Brain (organoid and tissue), 16 donors: ENCODE measurements at places on chromosomes 7 and 10. TPM values are rescaled to one million over a fixed set of nuclear protein-coding genes. Genes with fewer than 3 reads are reported as not detected.

DNA sequence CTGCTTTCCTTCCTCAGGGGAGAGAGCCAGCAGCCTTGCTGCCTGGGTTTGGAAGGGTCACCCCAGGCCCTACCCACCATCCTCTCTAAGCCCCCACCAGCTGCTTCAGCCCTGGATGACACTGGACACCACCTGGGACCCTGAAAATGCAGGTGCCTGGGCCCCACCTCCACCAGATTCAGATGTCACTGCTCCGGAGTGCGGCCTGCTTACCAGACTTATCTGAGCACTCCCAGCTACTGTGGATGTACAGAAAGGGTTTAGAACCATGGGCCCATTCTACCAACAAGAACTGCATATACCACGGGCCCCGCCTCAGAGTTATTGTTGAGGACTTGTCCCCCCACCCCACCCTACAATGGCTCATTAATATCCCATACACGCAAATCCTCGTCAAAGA lies 172.3 kb downstream of the PTPRN2 start:
- DNase-seq = no peak

The HTR7 gene
- polyA plus RNA-seq = not detected

- no peak for DNase-seq
These were observed 144.7 kb downstream of the CYP26A1 start for GRCh38 chr10:93218386-93218785.

DNA sequence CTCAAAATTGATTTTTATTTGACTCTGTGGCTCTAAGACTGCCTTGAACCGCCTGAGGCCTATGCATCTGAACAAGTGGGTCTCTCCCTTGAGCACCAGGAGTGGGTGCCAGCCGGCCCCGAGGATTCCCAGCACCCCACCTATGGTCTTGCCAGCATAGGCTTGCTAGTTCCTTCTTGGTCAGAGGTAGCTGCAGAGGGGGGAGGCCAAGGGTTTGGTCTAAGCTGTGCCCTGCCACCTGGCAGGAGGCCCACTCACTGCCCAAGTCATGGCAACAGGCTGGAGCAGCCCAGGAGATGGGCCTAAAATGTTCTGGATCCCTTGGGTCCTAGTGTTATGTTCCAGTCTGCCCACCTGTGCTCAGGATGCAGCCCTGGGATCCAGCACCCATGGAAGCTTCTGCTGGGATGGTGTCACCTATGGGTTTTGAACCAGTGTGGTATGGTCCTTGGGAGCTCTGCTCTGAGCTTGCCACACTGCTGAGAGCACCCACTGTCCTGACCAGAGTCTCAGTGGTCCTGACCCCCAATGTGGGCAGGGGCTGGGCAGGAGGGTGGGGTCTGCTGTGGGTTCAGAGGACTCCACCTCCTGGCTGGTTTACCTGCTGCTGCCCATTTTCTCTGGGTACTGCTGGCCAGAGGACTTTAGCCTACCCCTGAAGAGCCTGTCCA lies 12.6 kb downstream of the YKT6 start:
- no peak for DNase-seq
